ENCODE measurements at places on chromosomes 1 and 21.

GRCh38 chr1:210477328-210477924, 148.7 kb downstream of the HHAT start:
- no peak for DNase-seq

DNA sequence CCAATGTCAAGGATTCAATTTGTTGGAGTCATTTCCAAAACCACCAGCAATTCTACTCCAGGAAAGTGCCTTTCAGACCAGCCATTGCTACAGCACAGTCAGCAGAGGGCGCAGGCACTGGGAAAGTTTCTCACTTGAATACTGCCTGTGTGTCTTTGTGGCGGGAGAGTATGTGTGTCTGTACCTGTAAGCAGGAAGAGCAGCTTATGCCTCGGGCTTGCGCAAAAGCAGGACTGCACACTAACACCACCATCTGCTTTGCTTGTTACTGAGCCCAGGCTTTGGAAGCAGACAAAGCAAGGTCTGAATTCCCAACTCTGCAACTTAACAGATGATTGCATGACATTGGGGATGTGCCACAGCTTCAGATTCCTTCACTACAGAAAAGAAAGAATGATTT, 7.0 kb upstream of the CTSE start:
- DNase-seq = peak; percentile 70

DNA sequence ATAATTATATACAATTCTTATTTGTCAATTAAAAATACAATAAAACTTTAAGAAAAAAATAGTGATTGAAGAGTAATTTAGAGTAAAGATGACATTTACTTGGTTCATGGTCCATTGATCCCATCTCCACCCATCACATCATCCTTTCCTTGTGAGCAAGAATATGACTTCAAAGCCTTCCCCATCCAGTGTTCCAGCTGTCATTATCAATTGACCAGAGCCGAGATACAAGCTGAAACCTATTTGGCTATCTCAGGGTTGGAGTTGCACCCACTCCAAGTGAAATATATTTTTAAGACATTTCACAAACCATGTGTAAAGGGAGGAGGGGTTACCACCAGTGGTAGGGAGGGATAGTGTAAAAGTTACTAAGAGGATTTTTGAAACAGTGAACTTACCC, 428.9 kb upstream of the C1orf87 start:
- no peak for DNase-seq

GRCh38 chr1:223411309-223411708, 18.1 kb downstream of the CCDC185 start:
- DNase-seq = no peak

GRCh38 chr1:28640766-28641165, 2.1 kb downstream of the TAF12 start:
- DNase-seq = no peak

GRCh38 chr1:53549781-53550180, 90.6 kb downstream of the DMRTB1 start:
- no peak for DNase-seq

GRCh38 chr1:9416506-9416905, 122.8 kb upstream of the SLC25A33 start:
- DNase-seq = no peak

- DNase-seq = no peak
These were observed 160.5 kb upstream of the CACYBP start for GRCh38 chr1:174839211-174839610.

DNA sequence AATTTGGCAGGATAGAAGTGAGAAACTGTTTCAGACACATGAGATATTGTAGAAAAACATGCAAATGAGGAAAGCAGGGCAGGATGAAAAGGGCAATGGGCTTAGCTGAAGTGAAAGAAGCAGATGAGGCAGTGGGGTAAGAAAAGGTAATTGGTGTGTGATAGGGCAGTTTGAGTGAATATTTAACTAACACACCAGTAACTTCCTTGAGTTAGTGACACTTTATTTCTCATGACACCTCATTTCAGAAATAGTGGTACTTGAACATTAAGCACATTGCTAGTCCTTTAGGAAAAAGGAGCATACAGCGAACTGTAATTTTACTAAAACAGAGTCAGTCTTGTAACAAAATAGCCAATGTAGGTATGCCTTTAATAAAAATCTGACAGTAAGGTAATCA, 415.0 kb downstream of the DPYD start:
- DNase-seq = no peak

GRCh38 chr1:44016041-44016889, 15.0 kb downstream of the SLC6A9 start:
- DNase-seq = no peak

DNA sequence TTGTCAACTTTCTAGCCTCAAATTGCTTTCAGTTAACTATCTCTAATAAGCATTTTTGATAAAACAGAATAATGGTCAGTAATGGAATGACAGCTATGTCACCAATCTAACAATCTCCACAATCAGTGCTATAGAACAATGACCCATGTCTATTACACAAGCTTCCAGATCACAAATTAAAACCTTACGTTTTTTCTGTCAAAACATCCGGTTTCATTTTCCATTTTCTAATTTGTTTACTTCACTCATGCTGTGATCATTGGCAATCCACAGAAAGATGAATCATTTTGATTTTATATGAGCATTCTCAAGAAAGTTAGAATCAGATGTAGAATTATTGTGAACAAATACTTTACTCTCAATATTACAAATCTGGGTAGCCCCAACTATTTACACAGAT, 80.3 kb downstream of the KCNT2 start:
- DNase-seq = no peak

DNA sequence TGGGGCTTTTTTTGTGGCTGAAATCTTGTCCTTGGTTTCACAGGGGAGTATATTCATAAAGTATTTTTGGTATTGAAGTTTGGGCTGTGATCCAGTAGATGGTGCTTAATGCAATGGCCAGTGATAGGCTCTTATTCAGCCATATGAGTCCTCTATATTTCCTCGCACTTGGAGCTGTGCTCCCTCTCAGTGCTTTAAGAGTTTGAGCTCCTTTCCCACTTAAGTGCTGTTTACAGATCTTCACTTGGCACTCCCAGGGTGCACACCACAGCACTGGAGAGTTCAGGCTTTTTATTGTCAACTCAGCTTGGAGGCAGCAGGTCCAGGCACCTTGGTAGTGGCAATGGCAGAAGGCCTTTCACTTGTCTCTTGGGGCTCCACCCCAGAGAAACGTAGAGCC, 54.9 kb downstream of the DRAM2 start:
- no peak for DNase-seq

GRCh38 chr1:216626394-216627067, 96.7 kb downstream of the ESRRG start:
- no peak for DNase-seq

DNA sequence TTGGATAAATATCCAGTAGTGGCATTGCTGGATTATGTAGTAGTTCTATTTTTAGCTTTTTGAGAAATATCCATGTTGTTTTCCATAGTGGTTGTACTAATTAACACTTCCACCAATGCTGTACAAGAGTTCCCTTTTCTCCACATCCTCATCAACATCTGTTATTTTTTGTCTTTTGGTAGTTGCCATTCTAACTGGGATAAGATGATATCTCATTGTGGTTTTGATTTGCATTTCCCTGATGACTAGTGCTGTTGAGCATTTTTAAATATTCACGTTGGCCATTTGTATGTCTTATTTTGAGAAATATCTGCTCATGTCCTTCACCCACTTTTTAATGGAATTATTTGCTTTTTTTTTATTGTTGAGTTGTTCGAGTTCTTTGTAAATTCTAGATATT, 183.9 kb downstream of the PTPRU start:
- DNase-seq = no peak

- DNase-seq = no peak
These were observed 50.5 kb downstream of the VCAM1 start for GRCh38 chr1:100769906-100770646.

DNA sequence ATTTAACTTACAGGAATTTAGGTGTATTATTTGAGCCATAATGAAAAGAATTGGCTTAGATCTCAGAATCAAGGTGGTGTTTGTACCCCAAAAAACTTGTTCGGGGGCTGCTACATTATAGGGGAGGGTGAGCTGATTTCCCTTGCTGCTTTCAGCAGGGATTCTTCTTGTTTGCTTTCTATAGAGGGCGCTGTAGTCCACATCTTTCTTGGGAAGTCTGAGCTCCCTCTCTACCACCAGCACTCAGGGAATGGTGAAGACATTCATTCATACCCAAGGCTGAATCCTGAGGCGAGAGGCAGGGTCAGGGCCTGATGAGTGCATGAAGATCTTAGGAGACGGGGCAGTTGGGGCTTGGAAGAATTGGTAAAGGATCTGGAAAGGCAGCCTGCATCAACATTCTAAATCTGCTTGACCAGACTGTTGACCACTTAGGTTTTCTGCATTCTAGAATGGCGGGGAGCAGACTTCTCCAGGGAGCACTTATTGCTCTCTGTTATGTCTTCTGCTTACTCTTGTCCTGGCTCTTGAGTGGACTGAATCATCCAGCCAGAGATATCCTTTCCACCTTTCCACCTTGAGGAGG, 18.9 kb downstream of the SPATA46 start:
- peak; percentile 69 for DNase-seq

- no peak for DNase-seq
These were observed 94.7 kb upstream of the ERRFI1 start for GRCh38 chr1:8120693-8121260.

- no peak for DNase-seq
These were observed 27.8 kb downstream of the CBR1 start for GRCh38 chr21:36097427-36098181.

- DNase-seq = no peak
These were observed 86.1 kb upstream of the ZNF326 start for GRCh38 chr1:89908672-89909436.

GRCh38 chr21:38984568-38984967, 178.8 kb downstream of the ETS2 start:
- no peak for DNase-seq

DNA sequence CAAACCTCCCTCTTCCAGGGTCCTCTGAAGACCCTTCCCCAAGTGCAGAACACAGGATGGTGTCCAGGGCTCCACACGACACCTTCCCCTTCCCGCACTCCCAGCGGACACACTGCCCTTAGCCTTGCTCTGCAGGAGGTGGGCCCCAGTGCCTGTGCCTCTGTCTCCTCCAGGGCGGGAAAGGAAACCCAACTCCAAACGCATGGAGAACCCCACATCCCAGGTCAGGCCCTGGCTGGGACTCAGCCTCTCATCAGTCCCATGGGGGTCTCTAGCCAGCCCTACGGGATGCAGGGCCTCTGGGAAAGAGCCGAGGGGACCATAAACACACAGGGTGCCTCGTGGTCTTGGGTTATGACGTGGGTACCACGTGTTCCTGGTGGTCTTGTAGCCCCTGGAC, 5.6 kb upstream of the SMYD3 start:
- DNase-seq = no peak

DNA sequence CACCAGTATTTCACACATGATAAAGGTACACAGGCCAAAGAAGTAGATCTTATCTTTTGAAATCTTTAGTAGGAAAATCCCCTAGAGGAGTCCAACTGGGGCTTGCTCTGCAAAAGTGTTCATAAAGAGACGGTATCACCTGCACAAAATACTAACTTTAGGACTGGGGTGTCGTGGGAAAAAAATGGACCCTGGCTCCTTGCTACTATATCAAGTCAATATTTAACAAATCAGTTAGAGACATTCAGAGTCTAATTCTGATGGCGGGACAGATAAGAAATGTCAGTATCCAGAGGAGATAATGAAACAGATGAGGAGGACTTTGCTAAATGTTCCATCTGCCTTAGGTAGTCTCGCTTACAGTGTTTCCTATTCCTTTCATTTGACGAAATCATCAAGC, 25.6 kb upstream of the CNN3 start:
- DNase-seq = no peak

DNA sequence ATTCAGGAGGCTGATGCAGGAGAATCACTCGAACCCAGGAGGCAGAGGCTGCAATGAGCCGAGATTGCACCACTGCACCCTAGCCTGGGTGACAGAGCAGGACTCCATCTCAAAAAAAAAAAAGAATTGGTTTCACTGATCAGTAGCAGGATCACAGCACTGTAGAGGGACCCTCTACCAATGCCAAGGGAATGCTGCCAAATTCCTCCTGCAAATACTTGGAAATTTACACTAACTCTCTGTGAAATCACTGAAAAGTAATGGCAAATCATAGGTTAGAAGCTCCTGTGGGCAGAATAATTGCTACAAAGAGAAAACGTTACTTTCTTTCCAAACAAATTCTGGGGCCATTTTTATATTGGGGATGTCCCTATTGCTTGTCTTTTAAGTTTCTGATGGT, 6.7 kb upstream of the GPR25 start:
- DNase-seq = no peak

- no peak for DNase-seq
These were observed 70.4 kb upstream of the ANGPTL1 start for GRCh38 chr1:178941261-178941689.

- no peak for DNase-seq
These were observed 27.0 kb downstream of the MROH7 start for GRCh38 chr1:54668567-54668966.

DNA sequence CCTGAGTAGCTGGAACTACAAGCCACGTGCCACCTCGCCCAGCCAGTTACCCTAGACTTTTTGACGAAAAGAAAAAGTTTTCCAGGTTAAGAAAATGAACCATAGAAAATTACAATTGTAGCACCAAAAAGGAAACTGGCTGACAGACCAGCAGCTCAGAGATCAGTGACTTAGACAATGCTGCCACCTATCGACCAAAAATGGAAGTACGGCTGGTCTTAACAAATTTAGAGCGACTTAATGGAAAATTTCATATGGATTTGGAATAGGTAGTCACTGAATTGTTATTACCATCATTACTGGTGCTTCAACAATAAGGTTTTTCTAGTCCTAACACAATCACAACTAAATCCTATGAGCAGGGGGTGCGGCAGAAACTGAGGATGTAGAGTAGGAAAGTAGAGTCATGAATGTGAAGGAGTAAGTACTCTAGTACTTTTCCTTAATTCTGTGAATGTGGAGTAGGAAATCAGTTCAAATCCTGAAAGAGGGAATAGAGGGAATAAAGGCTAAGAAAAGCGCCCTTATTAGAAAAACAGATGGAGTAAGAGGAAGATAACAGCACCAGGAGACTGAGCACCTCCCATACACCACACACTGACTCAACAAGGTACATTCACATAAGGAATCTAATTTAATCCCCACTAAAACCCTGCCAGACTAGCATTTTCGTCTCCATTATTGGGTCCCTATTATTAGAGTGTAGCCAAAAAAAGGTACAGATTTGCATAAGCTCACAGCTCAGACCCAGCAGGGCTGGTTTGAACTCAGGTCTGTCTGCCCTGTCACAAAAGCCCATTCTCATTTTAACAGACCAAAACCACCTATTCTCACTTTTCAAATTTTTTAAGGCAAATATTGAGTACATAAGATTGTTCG, 37.9 kb upstream of the MGST3 start:
- DNase-seq = peak; percentile 86

DNA sequence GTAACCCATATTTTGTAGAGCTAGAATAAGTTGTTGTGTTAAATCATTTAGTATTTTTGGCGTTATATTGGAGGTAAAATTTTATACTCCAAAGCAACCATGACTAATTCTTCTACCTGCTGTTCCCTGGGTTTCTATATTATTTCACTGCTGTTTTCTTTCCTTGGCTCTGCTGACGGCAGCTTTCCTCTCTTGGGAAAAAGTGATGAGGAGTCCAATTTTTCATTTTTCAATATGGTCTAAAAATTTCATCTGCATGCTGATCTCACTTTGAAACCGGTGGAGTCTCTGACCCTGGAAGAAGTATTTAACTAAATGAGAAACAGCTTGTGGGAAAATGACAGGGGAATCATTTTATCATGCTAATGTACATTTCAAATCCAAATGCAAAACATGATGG, 110.2 kb downstream of the IFI44 start:
- DNase-seq = no peak

All from hematopoietic multipotent progenitor cell (in vitro differentiated cells).